ENCODE measurements at places on chromosomes 6 and 20.

- no peak for DNase-seq
Measured at GRCh38 chr6:157937916-157938315, 43.7 kb upstream of the SYNJ2 start.

GRCh38 chr6:161533266-161533665 is 259.4 kb upstream of the AGPAT4 start:
- DNase-seq: no peak

- no peak for DNase-seq
Measured at GRCh38 chr6:6811128-6812009, 222.8 kb downstream of the LY86 start.

DNA sequence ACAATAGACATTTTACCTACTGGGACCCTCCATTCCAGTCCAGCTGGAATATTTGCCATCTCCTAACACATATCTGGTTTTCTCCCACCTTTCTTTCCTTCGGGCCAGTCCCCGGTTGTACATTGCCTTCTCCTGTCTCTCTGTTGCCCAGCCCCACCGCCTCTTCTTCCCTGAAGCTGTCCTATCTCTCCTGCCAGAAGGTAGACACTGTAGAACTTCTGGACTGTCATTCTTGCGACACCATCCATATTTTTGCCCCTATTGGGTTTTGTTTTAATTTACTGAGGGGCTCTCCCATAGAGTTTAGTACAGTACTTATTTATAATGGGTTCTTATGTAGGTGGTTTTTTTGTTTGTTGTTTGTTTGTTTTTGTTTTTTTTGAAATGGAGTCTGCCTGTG is 4.9 kb downstream of the PTK7 start:
- no peak for DNase-seq

DNA sequence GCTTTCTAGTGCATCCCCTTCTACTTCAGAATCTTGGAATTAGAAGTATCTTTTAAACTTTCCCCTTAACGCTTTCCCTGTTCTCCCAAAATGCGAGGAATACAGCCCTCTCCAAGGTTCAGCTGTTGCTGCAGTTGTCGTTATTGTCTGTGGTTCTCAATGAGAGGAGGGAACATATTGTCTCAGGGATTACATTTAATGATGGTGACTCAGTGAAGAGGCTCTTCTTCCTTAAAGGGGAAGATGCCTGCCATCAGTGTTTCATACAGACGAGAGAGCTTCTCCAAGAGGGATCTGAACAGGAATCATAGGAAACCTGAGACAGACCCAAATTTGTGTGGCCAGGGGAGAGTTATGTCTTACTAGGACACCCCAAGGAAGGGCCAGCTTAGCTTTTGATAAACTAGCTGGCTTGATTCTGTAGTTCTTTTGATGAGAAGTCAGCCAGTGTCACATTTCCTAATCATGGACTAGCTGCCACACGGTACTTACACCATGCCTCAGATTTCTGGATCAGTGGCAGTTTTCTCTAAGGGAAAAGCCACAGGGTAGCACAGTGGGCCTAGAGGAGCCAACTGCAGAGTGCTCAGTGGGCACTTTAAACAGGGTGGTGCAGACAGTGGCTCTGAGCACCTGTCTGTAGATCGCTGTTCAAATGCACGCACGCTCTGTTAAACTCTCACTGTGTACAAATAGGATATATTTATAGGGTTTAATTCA is 59.7 kb upstream of the TMEM181 start:
- no peak for DNase-seq

DNA sequence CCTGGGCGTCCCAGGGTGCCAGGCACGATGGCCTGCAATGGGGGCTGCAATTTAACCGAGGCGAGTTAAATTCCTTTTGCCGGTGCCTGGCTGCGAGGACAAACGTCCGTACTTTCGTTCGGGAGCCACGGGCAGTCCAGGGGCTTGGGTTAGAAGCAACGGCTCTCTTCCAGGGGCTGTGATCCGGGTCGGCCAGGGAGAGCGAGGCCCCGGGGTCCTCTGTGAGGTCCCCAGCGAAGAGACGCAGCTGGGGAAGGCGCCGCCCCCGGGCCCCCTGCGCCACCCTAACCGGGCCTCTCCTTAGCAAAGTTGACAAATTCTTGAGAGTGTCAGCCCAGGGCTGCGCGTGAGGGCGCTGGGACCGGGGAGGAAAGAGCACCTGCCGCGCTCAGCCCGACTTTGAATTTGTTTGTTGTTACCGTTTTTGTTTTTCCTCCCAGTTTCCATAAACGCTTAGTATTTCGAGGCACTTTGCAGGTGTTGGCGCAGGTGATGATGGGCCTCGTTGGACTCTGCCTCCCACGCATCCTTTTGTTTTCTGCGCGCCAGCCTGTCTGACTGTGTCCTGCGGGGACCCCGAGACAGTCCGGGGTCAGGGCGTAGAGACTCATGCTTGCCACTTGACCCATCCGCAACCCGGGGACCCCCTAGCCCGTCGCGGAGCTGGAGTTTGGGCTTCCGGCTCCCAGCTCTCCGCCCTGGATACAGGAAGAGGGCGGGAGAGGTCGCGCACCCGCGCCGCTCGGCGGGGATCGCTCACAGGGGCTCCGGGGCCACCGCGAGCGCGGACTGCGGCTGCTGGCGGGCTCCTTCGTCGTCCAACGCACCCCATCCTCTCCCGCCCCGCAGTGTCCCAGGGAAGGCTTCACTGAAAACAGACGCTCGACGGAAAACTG is 5.8 kb downstream of the OLIG3 start:
- no peak for DNase-seq

GRCh38 chr6:44452725-44453124 is 65.2 kb downstream of the CDC5L start:
- DNase-seq: no peak

- peak; percentile 70 for DNase-seq
Measured at GRCh38 chr20:297098-297924, at the start of gene ZCCHC3. TSS of gene ZCCHC3 (plus strand) at chr20:297570. CDS start at chr20:297587, 17 bp downstream.

DNA sequence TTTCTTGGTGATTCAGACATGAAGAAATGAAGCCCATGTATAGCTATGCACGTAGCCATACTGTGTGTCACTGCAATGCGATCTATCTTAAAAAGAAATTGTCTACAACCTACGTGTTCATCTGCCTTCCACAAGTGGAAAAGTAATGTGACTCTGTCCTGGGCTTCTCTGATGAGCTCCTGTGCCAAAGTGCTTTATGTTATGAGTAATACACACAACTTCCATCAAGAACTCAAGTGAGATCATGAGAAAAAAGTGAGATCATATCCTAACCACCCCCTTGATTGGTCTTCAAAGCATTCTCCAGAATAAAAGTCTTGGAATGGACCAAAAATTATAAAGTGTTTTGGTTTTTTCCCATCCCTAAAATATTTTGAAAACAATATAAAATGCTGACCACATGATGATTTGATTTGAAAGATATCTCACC is 114.3 kb downstream of the DST start:
- no peak for DNase-seq
